ENCODE measurements at places on chromosomes 5 and 9.

DNA sequence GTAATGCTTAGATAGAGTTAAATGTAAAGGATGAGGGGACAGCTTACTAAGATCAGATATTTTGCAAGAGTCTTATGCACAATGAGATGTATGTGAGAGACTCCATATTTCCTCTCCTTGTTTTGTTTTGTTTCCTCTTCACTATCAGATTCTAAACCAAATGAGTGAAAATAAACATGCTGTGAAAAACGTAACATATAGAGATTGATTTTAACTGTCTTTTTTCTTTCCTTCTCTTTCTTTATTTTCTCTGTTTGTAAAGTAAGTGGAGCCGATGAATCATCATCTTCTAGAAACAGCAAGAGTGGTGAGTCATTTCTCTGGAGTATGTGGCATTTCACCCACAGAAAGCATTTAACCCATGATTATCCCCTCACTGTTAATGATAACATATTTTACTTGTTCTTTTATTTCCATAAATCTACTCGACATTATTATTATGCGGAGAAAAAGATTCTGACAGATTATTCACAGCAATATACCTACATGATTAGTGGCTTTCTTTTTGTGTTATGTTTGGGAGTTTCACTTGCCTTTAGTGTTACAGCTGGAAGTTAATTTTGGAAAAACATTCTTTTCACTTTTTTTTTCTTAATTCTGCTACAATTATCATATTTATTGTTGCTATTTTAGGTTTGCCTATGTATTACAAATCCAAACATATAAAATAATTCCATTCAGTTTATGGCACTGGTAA lies 2.1 kb upstream of the ANXA1 start:
- no peak for DNase-seq

GRCh38 chr5:641331-641765 lies 29.2 kb downstream of the CEP72 start:
- no peak for DNase-seq

DNA sequence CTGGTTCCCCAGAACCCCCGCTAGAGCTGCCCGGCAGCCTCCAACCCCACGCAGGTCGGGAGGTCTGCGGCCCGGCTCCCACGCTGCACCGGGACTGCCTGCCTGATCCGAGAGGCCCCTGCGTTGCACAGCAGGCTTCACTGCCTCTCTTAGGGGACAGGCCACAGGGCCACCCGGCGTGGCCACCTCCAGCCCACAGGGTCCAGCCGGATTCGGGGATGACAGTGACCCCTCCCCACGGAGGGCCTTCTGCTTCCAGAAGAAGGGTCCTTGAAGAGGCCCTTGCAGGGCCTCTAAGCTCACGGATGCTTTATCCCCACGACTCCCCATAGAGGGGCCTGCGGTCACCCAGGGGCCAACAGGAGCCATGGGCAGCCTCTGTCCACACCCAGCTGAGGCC lies 66.1 kb upstream of the PPP1R26 start:
- DNase-seq = no peak

DNA sequence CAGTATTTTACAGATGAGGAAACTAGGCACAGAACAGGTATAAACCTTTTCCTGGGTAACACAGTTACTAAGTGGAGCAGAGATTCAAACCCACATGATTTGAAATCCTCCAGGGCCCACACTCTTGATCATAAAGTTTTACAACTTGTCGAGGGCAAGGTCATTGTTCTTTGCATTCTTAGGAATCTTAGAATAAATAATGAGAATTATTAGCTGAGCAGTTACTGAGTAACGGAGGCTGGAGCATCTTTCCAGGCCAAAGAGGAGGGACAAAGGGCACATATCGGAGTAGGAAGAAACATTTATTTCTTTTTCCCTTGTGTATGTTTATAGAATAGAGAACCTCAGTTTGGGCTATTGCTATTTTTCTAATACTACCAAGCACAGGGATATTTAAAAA lies 27.1 kb upstream of the F2R start:
- no peak for DNase-seq

GRCh38 chr9:93667627-93668026 lies 91.2 kb downstream of the PHF2 start:
- DNase-seq = no peak

DNA sequence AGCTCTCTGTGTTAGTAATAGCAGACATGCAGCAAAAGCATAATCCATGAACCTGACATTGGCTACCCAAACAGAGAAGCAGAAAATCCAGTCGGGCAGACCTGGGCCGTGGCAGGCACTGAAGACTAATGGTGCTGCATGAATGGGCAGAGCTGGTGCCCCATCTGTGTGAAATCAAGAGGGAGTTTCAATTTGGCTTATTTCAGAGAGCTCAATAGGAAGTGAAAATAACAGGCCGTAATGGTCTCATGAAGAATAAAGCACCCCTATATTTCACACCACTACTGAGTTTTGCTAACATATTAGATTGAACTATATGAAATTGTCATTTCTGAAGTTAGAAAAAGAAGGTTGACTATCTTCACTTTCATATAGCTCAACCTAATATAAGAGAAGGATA lies 149.7 kb downstream of the ENC1 start:
- DNase-seq = no peak

DNA sequence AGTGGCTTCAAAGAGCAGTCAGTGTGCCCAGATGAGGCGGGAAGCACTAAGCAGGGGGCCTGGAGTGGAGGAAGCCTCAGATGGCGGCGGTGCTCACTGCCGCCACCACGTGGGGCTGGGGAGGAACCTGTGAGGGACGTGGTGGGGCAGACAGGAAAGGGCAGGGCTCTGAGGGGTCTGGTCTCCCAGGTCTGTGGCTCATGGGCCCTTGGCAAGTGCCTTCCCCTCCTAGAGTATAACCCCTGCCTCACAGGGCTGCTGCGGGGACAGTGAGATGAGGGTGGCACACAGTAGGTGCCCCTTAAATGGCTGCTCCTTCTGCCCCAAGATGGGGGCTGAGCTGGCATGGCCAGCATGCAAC lies 26.6 kb downstream of the NR5A1 start:
- DNase-seq = no peak

- DNase-seq = no peak
Measured at GRCh38 chr5:155700333-155700732, 626.6 kb upstream of the SGCD start.
